Stimulated activated CD8-positive, alpha-beta memory T cell treated with anti-CD3 and anti-CD28 coated beads, Interleukin-4, amount 100 ng/mL, for 4 hours (primary cell): ENCODE measurements at places on chromosomes 3 and 15.

DNA sequence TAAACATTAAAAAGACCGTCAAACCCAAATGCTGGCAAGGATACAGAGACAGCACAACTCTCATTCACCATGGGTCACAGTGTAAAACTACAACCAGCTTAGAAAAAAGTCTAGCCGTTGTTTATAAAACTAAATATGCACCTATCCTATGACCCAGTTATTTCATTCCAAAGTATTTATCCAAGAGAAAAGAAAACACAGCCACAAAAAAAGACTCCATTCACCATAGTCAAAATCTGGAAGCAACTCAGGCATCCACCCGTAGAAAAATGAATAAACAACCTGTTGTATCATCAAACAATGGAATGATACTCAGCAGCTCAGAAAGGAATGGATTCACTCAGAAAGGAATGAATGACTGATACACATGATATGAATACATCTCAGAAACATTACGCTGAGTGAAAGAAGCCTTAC, 28.6 kb downstream of the PLD1 start:
- no peak for DNase-seq

GRCh38 chr3:193827040-193827669, 234.1 kb downstream of the OPA1 start:
- no peak for DNase-seq

- no peak for DNase-seq
These were observed 1108.5 kb upstream of the EPHA6 start for GRCh38 chr3:95705786-95706418.

DNA sequence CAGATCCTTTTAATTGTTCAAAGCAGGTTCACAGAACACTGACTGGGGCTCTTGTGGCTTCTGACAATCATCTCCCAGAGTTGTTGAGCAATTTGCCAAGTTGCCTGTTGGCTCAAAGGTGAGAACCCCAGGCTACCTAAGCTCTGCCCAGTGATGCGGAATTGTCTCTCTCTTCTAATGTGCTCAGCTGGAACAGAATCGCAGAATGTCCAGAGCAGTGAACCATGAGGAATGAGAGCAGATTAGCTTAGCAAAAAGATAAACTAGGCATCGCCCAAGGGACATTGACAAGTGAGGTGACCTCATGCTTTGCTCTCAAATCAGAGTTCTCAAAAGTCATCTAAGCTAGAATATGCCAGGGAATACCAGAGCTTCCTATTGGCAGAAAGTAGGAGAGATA, 148.1 kb downstream of the WDR76 start:
- no peak for DNase-seq

- DNase-seq = no peak
These were observed 10.5 kb downstream of the CTXND1 start for GRCh38 chr15:80241508-80241907.

- no peak for DNase-seq
These were observed 7.9 kb upstream of the UBXN7 start for GRCh38 chr3:196440041-196440537.

DNA sequence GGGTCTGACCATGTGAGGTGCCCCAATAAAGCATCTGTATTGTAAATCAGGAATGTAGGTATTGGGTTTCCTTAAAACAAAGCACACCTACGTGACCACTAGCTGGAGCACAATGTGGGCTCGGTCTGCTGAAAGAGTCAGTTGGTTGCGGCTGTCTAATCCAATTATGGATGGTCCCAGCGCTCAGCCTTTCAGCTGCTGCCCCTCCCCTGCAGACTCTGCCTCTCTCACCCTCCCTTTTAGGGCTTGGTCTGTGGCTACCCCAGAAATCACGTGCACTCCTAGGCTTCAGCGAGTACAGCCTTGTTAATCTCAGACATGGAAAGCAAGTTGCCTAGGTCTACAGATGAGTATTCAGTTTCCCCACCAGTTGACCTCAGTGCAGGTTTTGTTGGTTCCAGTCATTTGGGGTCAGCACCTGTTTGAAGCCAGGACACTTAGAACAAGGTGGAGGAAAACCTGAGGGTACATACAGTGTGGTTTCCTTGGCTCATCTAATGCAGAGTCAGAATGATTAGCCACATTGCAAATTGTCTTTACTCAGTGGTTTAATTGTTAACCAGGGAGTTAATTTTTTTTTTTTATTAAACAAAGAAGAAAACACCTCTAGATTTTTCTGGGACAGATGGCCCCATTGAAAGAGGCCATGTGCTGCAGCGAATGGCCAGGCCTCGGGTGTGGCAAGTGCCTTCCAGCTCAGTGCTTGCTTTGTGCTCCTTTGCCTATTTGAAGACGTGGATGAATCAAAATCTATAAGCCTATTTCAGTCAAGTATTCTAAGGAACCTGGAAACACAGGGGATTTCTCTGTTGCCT, 137.7 kb downstream of the IGF1R start:
- DNase-seq = no peak

DNA sequence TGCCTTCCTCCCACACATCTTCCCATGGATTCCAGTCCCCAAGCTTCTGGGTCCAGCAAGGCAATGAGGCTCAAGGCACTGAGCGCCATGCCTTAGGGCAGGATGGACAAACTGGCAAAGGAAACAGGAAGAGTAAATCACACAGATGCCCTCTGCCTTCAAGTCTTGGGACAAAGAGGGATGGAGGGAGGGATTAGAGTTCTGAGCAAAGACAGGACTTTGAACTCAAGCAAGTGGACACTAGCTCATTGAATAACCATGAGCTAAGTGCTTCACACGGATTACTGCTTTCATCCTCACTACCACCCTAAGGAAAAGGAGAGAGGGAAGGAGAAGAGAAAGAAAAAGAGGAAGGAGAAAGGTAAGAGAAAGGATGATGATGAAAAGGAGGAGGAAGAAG, 7.6 kb upstream of the THBS1 start:
- DNase-seq = no peak

DNA sequence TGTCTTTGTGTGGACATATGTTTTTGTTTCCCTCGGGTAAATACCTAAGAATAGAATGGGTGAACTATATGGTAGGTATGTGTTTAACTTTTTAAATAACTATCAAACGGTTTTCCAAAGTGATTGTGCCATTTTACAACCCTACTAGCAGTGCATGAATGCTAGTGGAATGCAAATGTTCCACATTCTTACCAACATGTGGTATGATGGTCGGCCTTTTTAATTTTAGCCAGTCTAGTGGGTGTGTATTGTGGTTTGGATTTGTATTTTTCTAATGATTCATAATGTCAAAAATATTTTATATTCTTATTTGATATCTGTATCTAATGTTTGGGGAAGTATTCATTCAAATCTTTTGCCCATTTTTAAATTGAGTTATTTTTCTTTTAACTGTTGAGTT, 68.2 kb upstream of the SMAD3 start:
- no peak for DNase-seq

- DNase-seq = no peak
These were observed 34.0 kb upstream of the CCK start for GRCh38 chr3:42300013-42300412.

- DNase-seq = no peak
These were observed 28.4 kb downstream of the CA12 start for GRCh38 chr15:63353261-63353660.

DNA sequence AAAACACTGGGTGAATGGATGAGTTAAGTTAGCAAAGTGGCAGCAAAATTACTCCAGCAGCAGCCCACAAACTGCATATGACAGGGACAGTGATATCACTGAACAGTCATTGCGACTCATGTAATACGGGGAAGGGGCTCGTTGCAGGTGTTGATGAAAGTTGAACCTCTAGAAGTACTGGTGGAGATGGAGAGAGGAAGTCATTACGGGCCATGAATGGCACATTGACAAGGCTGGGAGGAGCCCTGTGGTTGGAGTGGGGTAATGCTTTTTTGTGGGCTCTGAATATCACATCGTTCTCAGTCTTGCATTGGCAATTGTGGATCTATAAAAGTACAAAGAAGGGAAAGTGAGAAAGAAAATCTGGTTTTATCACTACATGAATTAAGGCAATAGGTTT, 278.1 kb downstream of the ZPLD1 start:
- no peak for DNase-seq

GRCh38 chr15:53974813-53975212, 3.4 kb upstream of the UNC13C start:
- DNase-seq = no peak

GRCh38 chr3:123424321-123424998, 24.4 kb downstream of the ADCY5 start:
- no peak for DNase-seq

- no peak for DNase-seq
These were observed 303.0 kb downstream of the ADAMTS17 start for GRCh38 chr15:100038736-100039135.

- DNase-seq = no peak
These were observed 601.0 kb upstream of the SGO1 start for GRCh38 chr3:20787005-20787404.

GRCh38 chr3:58144478-58145325, 66.1 kb downstream of the DNASE1L3 start:
- DNase-seq = no peak

DNA sequence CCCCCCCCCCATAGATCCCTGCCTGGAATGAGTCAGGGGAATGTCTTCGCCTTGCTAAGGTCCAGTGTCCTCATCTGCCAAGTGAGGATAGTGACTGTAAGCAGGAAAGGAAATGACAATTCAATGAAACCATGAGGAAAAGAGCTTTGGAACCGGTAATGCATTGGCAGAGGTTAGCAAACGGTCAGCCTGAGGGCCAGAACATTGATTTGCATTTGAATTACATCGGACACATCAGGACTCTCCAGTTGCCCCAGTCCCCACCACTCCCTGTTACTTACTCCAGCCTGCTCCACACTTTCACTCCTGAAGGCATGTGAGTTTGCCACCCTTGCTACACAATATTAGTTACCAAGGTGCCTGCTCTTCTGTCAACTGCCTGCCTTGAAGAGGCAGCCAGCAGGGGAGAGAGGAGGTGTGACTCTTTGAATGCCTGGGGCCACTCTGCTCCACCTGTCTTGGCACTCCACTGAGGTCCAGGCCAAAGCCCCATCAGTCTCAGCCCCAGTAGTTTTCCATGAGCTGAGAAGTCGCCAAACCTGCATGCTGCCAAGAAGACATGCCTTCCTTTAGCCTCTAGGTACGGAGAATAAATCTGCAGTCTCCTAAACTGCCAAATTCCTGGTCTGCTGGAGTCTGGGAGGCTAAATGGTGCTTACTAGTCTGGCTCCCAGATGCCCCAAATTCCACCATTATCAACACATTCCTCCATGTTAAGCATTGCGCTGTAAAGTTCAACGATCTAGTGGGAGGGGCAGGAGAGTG, 191.7 kb upstream of the TLE3 start:
- DNase-seq = no peak

- no peak for DNase-seq
These were observed 815.5 kb upstream of the CFAP20DC start for GRCh38 chr3:59865351-59865750.

GRCh38 chr3:140347151-140347550, 330.7 kb upstream of the TRIM42 start:
- DNase-seq = no peak

DNA sequence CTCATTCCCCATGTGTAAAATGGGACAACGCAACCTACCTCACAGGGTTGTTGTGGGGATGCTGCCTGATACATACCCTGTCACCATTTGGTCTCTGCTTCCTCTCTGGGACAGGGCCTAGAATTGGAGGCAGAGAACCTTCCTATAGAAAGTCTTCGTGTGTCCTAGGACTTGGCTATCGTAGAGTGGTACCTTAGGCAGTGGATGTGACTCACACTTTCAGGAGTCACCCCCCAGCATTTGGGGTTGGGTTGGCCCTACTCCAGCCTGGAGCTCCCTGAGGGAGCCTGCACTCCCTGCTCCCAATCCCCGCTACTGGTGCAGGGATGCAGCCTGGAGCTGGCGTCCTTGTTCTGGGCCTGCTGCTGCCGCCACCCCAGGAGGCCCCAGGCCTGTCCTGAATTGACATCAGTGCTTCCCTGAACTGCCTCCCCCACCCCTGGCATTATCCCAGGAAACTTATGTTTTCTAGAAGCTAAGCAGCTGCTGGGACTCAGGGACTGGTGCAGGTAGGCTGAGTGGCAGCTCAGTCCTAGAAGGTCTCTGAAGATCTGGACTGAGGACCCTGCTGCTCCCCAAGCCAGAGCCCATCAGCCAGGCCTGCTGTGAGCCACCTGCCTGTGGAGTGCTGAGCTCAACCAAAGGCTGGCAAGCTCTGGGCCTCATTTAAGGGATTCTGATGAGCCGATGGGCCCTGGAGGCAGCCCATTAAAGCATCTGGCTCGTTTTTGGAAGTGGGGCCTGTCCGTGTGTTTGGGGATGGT, 9.9 kb downstream of the C15orf39 start:
- no peak for DNase-seq

DNA sequence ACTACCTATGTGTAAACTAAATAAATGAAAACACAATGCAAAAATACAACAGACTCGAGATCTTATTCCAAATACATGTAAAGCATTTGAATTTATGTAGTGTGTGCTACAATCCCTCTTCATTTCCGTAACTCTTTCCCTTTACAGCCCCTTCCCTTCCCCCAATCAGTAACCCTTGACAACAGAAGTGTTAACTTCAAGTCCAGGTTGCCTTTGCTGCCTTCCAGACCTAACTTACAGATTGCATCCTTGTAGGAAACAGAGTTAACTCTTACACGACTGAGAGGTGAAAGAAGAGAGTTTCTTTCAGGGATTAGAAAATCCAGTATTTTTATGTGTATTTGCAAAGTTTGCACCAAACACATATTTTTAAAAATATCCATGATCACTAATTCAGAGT, 1.4 kb upstream of the ROBO1 start:
- DNase-seq = no peak
